ENCODE measurements at places on chromosomes 3 and 15.

- DNase-seq: no peak
Measured at GRCh38 chr3:7241584-7242302, 380.8 kb downstream of the GRM7 start.

GRCh38 chr3:23845326-23846216 is 39.8 kb downstream of the UBE2E1 start:
- no peak for DNase-seq

DNA sequence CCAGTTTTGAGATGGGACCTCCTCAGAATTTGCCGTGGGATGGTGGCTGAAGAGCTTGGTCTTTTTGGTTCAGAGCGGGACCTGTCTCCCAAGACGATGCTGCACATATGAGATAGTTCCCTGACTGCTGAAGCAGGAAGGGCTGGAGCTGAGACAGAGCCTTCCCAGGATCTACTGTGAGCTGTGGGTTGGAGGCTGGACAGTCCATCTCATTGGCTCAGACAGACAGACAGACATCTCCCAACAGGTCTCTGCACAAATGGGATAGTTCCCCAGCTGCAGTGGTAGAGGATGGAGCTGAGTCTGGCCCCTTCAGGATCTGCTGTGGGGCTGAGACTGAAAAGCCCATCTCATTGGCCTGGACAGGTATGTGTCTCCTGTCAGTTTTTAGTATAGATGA is 1145.6 kb upstream of the CADM2 start:
- DNase-seq: no peak

GRCh38 chr3:154188846-154189245 is 67.7 kb downstream of the ARHGEF26 start:
- no peak for DNase-seq

DNA sequence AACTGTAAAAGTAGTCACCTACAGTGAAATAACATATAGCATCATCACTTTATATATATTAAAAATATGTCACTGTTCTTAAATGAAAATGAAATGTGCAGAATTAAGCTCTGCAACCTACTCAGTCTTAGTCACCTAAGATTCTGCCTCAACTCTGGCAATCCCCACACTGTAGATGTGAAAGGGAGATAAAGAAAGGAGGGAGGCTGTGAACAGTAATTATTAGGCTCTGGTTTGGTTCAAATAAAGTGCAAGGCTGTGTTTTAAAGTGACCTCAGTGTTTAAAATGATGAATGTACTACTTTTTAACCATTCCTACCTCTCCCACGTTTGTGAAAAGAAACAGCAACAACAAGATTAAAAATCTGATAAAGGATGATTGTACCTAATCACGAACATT is 72.2 kb downstream of the ATP8B4 start:
- DNase-seq: no peak

DNA sequence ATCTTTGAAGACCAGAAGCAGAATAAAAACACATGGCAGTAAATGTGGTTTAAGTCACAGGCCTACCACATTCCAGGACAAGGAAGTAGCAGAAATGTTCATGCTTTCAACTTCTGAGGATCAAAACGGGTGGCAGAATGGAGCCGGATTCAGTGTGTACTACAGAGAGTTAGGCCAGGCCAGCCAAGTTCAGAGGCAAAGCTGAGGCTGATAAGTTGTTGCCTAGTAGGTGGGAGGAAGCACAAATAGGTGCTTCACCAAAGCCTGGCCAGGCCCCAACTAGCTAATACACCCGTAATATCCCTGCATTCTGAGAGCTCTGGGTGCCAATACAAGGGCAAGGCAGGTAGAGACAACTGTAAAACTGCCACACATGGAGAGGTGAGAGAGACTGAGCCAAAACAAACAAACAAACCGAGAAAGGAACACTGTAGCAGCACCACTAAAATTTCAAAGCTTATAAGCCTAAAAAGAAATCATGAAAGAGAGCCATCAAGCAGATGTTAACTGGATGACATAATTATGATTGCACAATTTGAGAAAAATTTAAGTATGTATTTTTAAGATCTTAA is 156.4 kb upstream of the CBLB start:
- DNase-seq: no peak

DNA sequence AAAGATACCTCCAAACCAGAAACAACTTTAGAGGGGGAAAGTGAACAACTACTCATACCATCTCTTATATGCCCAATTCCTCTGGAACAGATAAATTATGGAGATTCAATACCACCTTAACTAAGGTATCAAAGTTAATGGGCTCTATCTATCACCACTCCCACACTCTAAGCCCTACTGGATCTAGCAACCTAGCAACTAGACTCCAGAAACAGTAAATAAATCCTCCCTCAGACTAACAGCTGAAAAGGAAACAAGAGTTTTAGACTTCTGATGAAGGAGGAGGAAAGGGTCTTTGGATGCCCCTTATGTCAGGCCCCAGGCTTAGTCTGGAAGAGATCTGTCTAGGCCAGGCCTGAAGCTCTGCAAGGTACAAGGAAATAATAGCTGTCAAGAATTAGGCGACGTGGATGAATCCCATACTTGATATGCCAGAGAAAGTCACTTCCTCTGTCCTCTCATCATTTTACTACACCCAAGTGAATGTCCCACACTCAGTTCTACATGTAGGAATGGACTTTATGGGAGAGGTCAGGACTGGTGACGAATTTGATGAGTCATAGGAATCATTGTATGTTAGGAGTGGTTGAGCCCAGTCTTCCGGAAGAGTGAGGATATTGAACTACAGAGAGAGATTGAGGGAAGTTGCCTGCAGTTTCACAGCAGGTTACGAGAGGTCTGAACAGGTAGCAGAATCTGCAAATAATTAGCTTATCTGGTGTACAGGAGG is 113.8 kb downstream of the AKAP13 start:
- DNase-seq: no peak

DNA sequence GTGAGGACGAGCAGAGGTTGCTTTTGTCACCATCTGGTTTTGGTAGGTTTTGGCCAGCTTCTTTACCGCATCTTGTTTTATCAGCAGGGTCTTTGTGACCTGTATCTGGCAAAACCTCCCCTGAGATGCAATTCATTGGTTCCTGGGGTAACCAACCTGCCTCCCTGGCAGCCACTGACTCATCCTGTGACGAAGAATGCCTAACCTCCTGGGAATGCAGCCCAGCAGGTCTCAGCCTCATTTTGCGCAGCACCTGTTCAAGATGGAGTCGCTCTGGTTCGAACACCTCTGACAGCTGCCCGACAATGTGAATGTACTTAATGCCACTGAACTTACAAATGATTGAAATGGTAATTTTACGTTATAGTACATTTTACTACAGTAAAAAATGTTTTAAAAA is 6.8 kb upstream of the ADAMTS17 start:
- no peak for DNase-seq

DNA sequence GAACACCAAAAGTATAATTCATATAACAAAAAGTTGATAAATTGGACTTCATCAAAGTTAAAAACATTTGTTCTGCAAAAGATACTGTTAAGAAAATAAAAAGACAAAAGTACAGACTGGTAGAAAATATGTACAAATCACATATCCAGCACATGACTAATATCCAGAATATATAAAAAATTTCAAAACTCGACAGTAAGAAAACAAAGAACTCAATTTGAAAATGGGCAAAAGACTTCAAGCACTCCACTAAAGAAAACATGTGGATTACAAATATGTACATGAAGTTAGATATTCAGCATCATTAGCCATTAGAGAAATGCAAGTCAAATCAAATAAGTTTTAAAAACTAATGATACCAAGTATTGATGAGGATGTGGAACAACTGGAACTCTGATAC is 6.7 kb downstream of the GK5 start:
- no peak for DNase-seq

- no peak for DNase-seq
Measured at GRCh38 chr3:104198131-104198530, 1168.6 kb upstream of the ALCAM start.

- no peak for DNase-seq
Measured at GRCh38 chr3:127307112-127307835, 19.4 kb upstream of the PRR20G start.

GRCh38 chr3:162139841-162140240 is 643.2 kb downstream of the OTOL1 start:
- DNase-seq: no peak

DNA sequence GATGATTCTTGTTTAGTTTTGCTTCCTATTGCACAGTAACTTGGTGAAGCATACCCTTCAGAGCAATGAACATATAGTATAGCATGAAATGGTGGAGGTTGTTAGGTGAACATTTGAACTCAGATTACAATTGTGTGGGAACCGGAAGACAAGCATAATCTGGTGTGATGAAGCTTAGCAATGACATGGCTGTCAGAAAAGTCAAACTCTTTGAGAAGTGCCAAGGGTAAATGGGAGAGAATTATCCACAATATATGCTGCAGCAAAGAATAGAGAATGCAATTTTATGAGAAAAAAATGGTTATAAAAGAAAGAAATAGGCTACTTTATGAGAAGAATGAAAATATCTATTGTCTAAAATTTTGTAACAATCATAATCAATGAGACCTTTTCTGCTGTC is 1536.7 kb downstream of the SI start:
- no peak for DNase-seq

GRCh38 chr3:129503471-129504291 is 24.8 kb upstream of the RHO start:
- DNase-seq: no peak

DNA sequence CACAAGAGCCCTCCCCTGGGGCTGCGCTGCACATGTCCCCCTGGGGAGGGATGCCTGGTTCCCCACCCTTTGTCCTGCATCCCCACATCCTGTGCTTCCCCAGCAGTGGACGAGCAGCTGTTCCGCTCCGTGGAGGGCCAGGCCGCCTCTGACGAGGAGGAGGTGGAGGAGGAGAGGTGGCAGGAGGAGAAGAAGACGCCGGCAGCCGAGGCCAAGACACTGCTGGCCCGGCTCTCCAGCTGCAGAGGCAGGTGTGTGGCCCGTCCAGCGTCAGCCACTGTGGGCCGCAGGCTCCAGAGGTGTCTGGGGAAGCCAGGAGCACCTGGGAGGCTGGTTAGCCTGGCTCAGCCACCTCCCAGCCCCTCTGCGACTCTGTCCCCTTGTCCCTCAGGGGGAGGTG is 27.9 kb upstream of the GP9 start:
- no peak for DNase-seq

GRCh38 chr3:71478568-71478967 is 105.0 kb downstream of the FOXP1 start:
- DNase-seq: peak; percentile 85

All from activated CD4-positive, alpha-beta T cell treated with anti-CD3 and anti-CD28 coated beads, Interleukin-2, amount 50 U/mL, for 24 hours (primary cell).